ENCODE measurements at places on chromosomes 16 and 17.

DNA sequence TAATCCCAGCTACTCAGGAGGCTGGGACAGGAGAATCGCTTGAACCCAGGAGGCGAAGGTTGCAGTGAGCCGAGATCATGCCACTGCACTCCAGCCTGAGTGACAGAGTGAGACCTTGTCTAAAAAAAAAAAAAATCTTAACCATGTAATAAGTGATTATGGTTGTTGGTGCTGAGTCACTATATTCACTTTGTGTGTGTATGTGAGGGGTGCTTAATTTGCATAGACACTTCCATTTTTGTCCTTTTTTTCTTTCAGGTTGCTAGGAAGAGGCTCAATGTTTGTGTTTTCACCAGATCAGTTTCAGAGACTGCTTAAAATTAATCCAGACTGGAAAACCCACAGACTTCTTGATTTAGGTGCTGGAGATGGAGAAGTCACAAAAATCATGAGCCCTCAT is 18.2 kb downstream of the METTL9 start:
- DNase-seq, result no peak

DNA sequence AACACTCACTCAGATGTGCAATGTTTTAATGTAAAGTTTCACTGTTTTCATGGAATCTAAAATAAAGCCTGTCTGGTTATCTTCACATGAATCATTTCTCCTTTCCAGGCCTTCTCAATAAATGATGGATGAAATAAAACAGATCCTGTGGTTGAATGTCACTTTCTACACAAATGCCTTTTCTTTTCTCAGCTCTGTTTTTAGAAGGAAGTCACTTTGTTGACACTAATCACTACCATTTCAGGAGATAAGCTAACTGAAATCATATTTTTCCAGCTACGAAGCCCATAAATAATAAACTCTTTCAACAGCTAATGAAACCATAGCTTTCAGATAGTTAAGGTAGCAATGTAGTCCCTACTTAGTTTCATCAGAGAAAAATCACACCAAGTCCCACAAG is 17.9 kb downstream of the NME2 start:
- no peak for DNase-seq

DNA sequence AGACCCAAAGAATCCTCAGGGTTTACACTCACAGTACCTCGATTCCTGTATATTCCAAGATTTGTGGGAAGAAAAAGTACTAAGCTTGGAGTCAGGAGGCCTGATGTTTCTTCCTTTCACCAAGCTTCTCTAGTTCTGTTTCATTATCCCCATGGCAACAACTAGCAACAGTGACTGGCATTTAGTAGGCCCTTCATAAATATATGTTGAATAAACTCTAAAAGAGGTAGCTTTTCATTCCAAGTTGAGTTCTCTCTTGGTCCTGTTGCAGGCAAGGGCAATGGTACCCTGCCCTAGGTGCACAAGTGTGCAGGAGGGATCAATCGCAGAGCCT is 527 bp upstream of the UBE2Z start:
- DNase-seq, result no peak

GRCh38 chr16:85301231-85301630 is 189.0 kb upstream of the CIBAR2 start:
- no peak for DNase-seq

DNA sequence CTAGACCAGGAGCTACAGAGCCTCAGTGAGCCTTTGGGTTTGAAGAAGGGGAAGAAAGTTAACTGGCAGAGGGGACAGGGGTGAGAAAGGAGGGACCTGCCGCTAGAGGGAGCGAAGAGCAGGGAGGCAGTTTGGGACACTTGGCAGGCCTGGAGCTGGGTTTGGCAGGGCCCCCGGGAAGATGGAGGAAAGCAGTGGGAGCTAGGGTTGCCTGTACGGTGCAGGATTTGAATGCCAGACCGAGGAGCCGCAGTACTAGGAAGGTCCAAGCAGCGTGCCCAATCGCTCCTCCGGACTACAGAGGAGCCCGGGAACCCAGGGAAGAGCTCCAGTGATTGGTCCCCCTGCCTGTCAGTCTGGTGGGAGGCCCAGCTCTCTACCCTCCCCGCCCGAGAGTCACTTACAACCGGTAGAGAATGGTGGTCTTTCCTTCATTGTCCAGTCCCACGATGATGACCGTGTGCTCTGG is 1.3 kb downstream of the ARL5C start:
- DNase-seq, result peak; percentile 11

DNA sequence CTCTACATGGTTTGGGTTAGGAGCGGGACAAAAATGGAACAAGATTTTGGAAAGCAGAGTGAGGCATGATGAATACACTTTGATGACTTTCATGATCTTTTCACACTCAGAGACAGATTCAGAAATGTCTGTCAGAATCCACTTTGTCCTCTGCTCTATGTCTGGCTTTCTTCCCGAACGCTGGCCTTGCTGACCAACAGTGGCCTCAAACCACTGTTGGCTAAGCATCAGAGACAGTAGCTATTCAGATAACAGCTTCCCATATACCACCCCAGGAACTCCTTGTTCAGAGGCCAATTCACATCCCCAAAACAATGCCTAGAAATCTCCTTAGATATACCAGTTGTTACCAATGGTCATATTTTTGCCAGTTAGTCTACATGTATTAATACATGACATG is 40.9 kb downstream of the FBXL20 start:
- DNase-seq, result no peak

DNA sequence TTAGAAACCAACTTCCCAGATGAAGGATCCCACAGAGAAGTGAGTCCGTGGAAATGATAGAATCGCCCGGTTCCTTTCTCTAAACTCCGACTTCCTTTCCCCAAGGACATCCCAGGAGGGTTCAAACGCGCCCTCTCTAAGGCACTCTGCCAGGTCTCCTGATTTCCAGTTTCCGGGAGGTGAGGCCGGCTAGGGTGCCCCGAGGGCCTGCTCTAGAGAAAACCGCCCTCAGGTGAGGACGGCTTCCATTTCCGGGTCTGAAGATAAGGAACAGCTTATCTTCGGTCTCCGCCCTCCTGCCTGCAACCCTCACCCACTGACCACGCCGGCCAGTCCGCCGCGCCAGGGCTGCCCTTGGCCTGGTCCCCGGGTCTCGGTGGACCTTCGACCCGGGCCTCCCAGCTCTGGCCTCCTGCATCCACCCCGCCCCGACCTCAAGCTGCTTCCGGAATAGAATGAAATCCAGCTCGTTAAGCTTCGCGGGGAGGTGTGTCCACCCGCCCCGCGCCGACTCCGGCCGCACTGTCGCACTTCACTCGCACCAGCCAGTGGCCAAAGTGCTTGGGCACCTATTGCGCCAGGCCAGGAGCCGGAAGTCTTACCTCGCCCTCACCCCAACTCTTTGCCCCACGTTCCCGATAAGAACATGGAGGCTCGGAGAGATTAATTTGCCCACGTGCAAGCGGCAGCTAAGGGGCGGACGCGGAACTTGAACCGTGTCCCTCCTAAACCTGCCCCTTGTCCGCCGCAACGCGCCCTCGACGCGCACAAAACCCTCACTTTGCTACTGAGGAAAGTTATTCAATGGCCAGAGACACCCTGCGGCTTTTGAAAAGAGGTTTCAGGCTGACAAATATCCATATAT is 836 bp upstream of the MMP15 start:
- no peak for DNase-seq

- DNase-seq, result no peak
Measured at GRCh38 chr16:13312063-13312462, 410.7 kb downstream of the SHISA9 start.

DNA sequence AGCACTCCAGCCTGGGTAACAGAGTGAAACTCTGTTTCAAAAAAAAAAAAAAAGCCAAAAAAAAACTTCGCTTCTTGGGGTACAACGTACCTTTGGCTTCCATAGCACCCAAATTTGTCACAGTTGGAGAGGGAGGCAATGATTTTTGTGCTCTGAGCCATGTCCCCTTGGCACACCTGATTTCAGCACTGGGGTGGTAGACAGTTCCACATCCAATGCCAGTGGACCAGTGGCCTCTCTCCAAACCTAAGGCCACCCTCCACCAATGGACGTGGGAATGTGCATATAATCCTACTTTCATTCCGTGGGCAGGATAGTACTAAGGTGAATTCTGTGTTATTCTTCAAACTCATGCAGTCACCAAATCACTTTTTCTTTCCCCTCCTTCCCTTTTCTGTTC is 47.5 kb downstream of the SALL1 start:
- DNase-seq, result no peak

DNA sequence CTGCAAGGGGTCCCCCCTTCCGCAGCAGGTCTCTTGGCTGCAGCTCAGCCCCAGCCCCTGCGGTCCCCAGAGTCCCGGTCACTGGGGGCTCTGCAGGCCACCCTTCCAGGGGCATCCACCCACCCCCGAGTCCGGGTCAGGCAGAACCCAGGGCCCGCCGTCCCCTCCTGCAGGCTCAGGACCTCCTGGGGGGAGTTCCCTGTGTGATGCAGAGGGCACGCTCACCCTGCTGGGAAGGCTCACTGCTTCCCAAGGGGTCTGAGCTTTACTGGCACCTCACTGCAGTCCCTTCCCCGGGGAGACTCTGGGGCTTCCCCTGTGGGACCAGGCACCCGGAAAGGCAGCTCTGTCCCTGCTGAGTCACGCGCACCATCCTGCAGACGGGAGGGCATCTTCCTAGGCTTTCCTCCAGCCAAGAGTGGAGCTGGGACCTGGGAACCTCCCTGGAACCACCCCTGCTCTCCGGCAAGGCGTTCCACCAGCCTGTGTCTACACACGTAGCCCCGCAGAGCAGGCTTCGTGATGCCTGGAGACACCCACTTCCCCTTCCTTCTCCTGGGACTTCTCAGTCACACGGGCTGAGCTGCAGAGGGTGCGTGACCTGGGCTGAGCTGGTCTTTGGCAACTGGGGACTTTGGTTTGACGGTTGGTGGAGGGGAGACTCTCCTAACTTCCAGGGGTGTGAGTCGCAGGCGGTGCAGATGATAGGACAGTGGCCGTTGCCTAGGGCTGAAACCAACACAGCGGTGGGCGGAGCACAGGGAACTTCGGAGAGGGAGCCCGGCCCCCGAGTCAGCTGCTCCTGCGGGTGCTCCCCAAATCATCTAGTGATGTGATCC is 23.4 kb downstream of the SLC25A10 start:
- DNase-seq, result no peak

DNA sequence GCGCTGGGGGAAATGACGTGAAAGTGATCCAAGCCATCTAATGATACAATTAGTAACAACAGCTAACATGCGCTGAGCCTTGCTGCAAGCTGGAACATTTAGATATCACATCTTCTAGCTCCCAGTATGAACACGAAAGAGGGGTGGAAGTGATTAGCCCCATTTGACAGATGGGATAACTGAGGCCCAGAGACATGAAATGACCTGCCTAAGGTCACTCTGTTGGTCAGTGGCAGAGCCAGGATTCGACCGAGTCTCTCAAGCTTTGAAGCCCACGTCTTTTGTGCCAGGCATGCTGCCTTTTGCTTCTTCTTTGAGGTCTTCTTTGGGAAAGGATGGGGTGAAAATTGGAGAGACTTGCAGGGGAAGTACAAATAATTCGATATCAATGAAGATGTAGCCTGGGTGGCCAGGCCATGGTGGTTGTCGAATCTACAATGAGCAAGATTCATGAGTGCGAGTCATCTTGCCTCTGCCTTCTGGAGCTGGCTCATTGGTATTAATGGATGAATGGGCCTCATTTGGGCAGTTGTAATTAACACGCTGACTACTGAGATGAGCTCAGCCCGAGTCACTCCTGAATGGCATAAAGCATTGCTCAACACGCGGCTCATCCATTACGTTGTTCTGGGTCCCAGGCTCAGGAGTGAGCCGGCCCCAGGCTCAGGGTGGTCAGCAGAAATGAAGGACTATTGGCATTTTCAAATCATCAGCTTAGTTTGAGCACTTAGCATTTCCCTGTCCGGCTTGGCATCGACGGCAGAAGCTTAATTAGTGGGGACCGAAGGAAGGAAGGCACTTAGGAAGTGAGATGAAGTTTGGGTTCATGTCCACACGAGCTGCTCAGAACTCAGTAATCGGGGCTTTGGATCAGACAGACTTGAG is 28.0 kb upstream of the GPRC5B start:
- no peak for DNase-seq

- DNase-seq, result no peak
Measured at GRCh38 chr16:35753559-35754390, 2294.4 kb downstream of the TP53TG3F start.

DNA sequence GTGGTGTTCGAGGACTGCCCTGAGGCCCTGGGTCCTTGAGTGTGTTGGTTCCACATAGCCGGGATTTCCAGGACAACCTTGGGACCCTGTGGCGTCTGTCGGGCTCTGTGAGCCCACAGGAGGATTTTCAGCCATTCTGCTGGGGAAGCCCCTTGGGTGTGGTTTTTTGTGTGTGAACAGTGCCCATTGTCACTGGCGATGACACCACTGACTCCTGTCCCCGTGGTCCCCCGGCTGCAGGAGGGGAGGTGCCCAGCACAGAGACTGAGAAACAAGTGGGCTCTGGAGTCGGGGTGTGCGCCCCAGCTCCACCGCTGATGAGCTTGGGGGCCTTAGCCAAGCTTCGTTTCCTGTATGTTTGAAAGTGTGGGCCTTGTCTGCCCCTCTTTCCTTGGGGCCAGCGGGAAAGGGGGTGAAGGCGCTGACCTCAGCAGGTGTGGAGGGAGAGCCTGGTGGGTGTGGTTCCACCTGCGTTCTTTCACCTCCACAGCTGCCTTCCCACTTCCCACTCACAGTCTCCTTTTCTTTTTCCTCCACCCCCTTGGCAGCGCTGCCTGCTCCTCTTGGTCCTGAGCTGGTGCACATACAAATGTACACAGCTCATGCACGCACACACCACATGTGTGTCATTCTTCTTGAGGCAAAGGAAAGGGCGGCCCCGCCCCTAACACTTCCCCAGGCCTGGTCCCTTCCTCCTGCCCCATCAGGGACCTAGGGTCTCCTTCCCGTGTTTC is 16.1 kb downstream of the MGRN1 start:
- no peak for DNase-seq

- no peak for DNase-seq
Measured at GRCh38 chr16:4240624-4241023, 1.3 kb downstream of the SRL start.

- DNase-seq, result no peak
Measured at GRCh38 chr17:59762049-59762823, 54.8 kb downstream of the VMP1 start.
